ENCODE measurements at places on chromosomes 1 and 21. TPM values are rescaled to one million over a fixed set of nuclear protein-coding genes. Genes with fewer than 3 reads are reported as not detected.

The LINGO4 gene
- total RNA-seq, result 0.36 TPM

The ST6GALNAC5 gene
- not detected for total RNA-seq

The IGSF3 gene
- total RNA-seq, result 0.06 TPM

The CITED4 gene
- total RNA-seq, result 8.4 TPM

The ADGRL4 gene
- not detected for total RNA-seq

The SGIP1 gene
- not detected for total RNA-seq

The FCRLB gene
- total RNA-seq, result 1.2 TPM

The PODN gene
- total RNA-seq, result not detected

The KIAA0319L gene
- total RNA-seq, result 82.9 TPM

DNA sequence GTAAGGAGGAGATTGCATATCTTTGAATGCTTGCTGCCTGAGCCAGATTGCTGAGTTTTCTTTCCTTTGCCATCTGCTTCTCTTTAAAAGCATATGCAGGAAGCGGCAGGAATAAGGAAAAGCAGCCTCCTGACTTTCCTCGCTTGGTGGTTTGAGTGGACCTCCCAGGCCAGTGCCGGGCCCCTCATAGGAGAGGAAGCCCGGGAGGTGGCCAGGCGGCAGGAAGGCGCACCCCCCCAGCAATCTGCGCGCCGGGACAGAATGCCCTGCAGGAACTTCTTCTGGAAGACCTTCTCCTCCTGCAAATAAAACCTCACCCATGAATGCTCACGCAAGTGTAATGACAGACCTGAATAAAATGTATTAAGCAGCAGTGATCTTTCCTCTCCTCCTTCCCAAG is 1.5 kb downstream of the CORT start:
- H3K4me1 ChIP-seq, result no peaks in the 10 kb centered on the region
- no peak overlapping the region for H3K27ac ChIP-seq
- no peaks in the 10 kb centered on the region for H3K27me3 ChIP-seq
- no peak overlapping the region for H3K4me3 ChIP-seq
- DNase-seq, result no peak
- no peaks in the 10 kb centered on the region for H3K36me3 ChIP-seq

DNA sequence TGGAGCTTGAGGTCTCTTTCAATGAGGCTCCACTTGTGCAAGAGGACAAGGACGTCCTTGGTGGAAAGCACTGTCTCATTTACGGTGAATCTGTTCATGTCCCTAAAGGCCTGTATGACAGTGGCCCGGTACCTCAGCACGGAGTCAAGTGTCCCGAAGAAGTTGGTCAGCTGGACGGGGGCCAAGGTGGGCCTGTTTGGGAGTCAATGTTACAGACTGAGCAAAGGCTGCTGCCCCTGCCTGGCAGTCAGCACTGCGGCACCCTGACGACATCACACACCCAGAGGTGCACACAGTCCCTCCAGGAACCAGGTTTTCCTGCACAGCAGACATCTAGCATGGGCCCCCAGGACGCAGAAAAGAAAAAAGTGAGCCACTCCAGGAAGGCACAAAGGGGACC is 19.1 kb downstream of the MRAP start:
- DNase-seq, result no peak
- H3K36me3 ChIP-seq, result peaks cover 76% of the 10 kb centered on the region
- no peak overlapping the region for H3K4me3 ChIP-seq
- no peaks in the 10 kb centered on the region for H3K27me3 ChIP-seq
- no peaks in the 10 kb centered on the region for H3K4me1 ChIP-seq
- H3K27ac ChIP-seq, result no peak overlapping the region

GRCh38 chr1:28279721-28280120 is 20.4 kb downstream of the SESN2 start:
- peaks cover 2% of the 10 kb centered on the region for H3K36me3 ChIP-seq
- no peaks in the 10 kb centered on the region for H3K4me1 ChIP-seq
- DNase-seq, result no peak
- no peaks in the 10 kb centered on the region for H3K27me3 ChIP-seq

DNA sequence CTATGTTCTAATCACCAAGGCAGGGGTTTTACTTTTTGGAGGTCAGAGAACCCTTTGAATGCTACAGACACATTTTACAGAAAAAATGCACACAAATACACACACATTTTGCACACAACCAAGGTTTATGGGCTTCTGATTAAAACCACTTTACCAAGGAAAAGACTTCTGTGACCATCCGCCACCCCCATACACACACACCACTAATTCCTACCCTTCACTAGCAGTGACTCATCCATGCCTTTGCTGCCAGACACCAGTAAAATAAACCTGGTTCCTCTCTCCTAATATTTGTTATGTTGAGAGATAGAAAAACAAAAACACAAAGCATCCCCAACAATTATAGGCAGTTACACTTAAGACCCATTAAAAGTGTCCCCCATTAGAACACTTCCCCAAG is 12.9 kb downstream of the PIGM start:
- no peaks in the 10 kb centered on the region for H3K36me3 ChIP-seq
- H3K4me1 ChIP-seq, result no peaks in the 10 kb centered on the region
- H3K27me3 ChIP-seq, result no peaks in the 10 kb centered on the region
- no peak for DNase-seq
- no peak overlapping the region for H3K4me3 ChIP-seq

- H3K4me3 ChIP-seq, result no peak overlapping the region
- H3K36me3 ChIP-seq, result no peaks in the 10 kb centered on the region
- no peaks in the 10 kb centered on the region for H3K27me3 ChIP-seq
- H3K27ac ChIP-seq, result no peak overlapping the region
Observed at GRCh38 chr1:96365596-96366390, 355.8 kb upstream of the PTBP2 start.

GRCh38 chr1:105427543-105427942 is 1628.9 kb upstream of the PRMT6 start:
- no peaks in the 10 kb centered on the region for H3K36me3 ChIP-seq
- no peak for DNase-seq
- H3K27me3 ChIP-seq, result no peaks in the 10 kb centered on the region
- no peak overlapping the region for H3K27ac ChIP-seq

- no peak overlapping the region for H3K4me3 ChIP-seq
- no peak overlapping the region for H3K27ac ChIP-seq
- H3K4me1 ChIP-seq, result peaks cover 15% of the 10 kb centered on the region
- no peaks in the 10 kb centered on the region for H3K27me3 ChIP-seq
- DNase-seq, result no peak
Observed at GRCh38 chr1:110916669-110917306, 43.8 kb downstream of the CD53 start.

DNA sequence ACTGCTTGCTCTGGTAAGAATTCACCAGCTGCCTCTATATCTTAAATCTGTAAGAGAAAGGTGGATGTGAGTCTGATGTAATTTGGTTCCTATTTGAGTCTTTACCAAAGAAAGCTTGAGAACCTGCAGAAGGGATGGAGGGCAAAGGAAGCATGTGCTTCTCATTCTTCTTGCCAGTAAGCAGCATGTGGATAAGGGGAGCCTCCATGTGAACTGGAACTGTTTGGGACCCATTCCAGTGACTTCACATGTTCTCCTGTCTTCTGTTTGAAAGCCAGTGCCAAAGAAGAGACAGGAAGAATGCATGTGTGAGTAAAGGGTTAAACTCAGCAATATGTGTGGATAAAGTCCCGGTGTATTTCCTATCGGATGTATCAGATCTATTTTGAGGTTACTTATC is 119.6 kb upstream of the ADGRL2 start:
- H3K27me3 ChIP-seq, result no peaks in the 10 kb centered on the region
- no peaks in the 10 kb centered on the region for H3K36me3 ChIP-seq
- no peak overlapping the region for H3K4me3 ChIP-seq
- H3K4me1 ChIP-seq, result no peaks in the 10 kb centered on the region
- DNase-seq, result no peak

DNA sequence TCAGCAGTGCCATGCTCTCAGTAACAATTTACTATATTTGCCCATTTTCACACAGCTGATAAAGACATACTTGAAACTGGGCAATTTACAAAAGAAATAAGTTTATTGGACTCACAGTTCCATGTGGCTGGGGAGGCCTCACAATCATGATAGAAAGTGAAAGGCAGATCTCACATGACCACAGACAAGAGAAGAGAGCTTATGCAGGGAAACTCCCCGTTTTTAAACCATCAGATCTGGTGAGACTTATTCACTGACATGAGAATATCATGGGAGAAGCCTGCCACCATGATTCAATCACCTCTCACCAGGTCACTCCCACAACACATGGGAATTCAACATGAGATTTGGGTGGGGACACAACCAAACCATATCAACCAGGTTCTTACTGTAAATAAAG is 112.1 kb upstream of the C1orf87 start:
- DNase-seq, result no peak
- no peaks in the 10 kb centered on the region for H3K36me3 ChIP-seq
- no peaks in the 10 kb centered on the region for H3K4me1 ChIP-seq
- no peak overlapping the region for H3K27ac ChIP-seq
- no peaks in the 10 kb centered on the region for H3K27me3 ChIP-seq
- H3K4me3 ChIP-seq, result no peak overlapping the region

- H3K36me3 ChIP-seq, result no peaks in the 10 kb centered on the region
- H3K4me3 ChIP-seq, result no peak within 1 kb of the TSS
- H3K4me1 ChIP-seq, result peaks cover 13% of the 10 kb centered on the region
- DNase-seq, result no peak
- H3K27ac ChIP-seq, result no peak within 1 kb of the TSS
- H3K27me3 ChIP-seq, result peaks cover 32% of the 10 kb centered on the region
Observed at GRCh38 chr1:181483285-181484195, at the start of gene CACNA1E. Gene CACNA1E (plus strand): TSS chr1:181483517. CDS start chr1:181483745, 228 bp downstream.

- no peak for DNase-seq
- H3K27me3 ChIP-seq, result no peaks in the 10 kb centered on the region
- no peaks in the 10 kb centered on the region for H3K4me1 ChIP-seq
- H3K27ac ChIP-seq, result no peak overlapping the region
- H3K36me3 ChIP-seq, result no peaks in the 10 kb centered on the region
Observed at GRCh38 chr21:16162953-16163352, 433.2 kb downstream of the USP25 start.

- H3K27ac ChIP-seq, result no peak overlapping the region
- H3K4me3 ChIP-seq, result no peak overlapping the region
- DNase-seq, result no peak
- peaks cover 14% of the 10 kb centered on the region for H3K27me3 ChIP-seq
- peaks cover 5% of the 10 kb centered on the region for H3K4me1 ChIP-seq
- no peaks in the 10 kb centered on the region for H3K36me3 ChIP-seq
Observed at GRCh38 chr21:45409466-45410150, 4.6 kb downstream of the COL18A1 start.

GRCh38 chr1:102107441-102107840 is 110.7 kb upstream of the OLFM3 start:
- H3K4me1 ChIP-seq, result no peaks in the 10 kb centered on the region
- no peaks in the 10 kb centered on the region for H3K36me3 ChIP-seq
- H3K27me3 ChIP-seq, result no peaks in the 10 kb centered on the region
- no peak overlapping the region for H3K27ac ChIP-seq
- DNase-seq, result no peak

DNA sequence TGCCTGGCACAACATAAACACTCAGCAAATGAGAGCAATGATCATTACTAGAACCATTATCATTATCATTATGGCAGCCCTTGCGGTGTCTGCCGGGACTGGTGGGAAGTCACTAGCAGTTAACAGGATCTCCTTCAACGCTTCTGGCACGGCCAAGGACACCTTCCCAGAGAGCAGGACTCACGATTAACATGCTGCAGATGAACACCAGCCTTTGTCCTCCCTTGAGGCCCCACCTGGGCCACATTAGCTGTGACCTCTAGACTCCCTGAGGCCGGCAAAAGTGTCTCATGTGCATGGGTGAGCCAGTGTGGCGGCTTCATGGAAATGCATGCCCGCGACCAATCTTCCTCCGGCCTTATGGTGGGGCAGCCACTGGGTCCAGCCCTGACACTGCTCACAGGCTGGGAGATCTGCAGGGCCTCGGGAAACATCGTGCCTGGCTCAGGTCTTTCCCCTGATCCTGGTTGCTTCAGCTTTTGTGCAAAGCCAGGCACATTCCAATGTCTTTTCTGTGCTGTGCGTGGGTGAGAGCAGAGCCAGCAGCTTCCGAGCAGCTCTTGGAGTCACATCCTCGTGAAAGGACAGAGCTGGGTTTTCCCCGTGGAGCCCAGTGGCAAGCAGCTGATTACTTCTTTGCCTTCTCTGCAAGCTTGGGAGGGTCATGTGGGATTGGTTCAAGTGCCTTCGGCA is 107.3 kb downstream of the HMGB4 start:
- no peak for DNase-seq
- no peak overlapping the region for H3K27ac ChIP-seq
- H3K27me3 ChIP-seq, result no peaks in the 10 kb centered on the region
- no peaks in the 10 kb centered on the region for H3K4me1 ChIP-seq
- H3K36me3 ChIP-seq, result no peaks in the 10 kb centered on the region

DNA sequence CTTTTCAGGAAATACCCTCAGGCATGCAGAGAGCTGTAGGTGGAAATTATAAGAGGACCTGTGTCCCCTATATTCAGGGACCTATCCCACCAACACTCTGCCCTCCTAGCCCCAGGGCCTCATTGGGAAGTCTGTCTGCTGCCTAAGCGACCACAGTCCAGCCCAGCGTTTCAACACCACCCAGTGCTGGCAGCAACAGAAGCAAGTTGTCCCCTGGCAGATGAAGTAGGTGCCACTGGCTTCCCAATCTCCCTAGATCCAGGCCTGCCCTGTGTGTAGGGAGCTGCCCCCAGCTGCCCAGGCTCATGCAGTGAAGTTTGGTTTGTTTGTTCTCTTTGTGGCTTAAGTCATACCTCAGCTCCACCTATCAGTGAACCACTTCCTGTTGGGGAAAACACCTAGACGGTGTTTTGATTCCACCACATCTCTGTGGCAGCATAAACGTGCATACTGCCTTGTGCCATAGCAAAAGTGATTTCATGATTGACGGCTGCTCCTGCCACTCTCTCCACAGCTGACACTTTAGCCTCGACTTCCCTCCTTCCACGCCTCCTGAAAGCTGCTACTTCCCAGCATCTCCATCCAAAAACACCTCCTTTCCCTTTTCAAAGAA is 8.1 kb upstream of the LEFTY1 start:
- no peaks in the 10 kb centered on the region for H3K36me3 ChIP-seq
- H3K27me3 ChIP-seq, result no peaks in the 10 kb centered on the region
- H3K4me3 ChIP-seq, result no peak overlapping the region
- peak overlapping the region; percentile 72 for H3K27ac ChIP-seq

GRCh38 chr1:154191990-154192461 is at the start of gene TPM3:
Gene TPM3 (minus strand): TSS chr1:154192100. CDS start chr1:154192018, 82 bp downstream.
- H3K27ac ChIP-seq, result no peak within 1 kb of the TSS
- DNase-seq, result no peak
- no peaks in the 10 kb centered on the region for H3K4me1 ChIP-seq
- H3K27me3 ChIP-seq, result no peaks in the 10 kb centered on the region
- no peaks in the 10 kb centered on the region for H3K36me3 ChIP-seq
